ENCODE measurements at places on chromosomes 4 and X.

DNA sequence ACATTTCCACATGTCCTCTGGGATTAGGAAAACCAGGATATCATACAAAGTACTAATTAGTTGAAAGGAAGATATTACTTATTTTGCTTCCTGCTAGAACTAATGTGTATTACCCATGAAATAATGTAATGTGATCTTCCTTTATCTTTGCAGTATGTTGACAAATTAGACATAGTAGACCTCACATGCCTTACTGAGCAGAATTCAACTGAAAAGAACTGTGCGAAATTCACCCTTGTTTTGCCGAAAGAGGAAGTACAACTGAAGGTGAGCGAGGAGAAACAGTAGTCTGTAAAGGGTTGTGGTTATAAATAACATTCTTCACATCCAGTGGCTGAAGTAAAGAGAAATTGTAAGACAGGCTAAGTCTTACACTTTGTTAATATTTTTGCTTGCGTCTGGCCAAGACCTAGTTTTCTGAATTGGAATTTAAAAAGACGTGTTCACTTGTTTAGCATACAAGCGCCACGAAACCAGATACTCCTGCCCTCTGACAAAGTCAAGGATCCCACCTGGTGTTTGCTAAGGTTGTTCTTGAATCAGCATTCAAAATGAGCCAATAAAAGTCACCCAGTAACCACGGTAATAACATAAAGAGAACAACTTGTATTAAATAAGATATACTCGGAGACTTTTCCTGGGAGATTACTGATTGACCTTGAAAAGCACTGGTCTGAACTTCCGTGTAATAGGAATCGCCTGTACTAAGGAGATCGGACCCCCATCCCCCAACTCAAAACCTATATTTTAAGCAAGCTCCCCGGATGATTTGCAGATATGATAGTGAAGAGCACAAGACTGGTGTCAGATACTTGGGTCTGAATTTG, 16.9 kb downstream of the STAP1 start:
- peak; percentile 11 for DNase-seq

DNA sequence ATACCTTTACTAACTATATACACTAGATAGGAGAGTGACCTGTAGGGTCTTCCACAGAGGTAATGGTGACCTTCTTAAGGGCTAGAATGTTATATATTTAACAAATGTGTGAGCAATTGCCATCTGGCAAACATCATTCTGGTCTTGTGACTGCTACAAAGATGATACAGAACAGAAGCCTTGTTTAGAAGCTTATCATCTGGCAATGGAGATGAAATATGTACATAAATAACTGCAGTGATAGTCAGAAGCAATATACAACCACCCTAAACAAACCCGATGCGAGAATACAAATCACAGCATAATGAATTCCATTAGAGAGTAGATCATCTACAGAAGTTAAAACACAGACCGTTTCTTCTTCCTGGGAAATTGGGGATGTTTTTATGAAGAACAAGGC, 952.7 kb upstream of the SLIT2 start:
- no peak for DNase-seq

DNA sequence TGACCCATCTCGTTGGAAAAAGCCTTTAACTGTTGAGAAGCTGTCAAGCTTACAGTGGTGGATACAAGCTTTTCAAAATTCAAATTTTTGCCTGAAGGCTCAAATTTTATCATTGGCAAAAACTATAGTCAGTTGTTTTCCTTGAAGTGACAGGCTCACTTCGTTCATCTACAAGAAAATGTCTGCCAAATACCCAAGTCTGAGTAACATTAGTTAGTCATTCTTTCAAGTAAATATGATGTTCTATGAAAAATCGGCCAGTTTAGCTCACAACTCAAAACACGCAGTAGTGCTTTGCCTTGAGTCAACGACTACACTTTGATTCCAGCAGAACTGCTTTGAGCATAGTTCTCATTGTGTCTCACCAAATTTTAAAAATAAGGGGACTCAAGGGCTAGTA, 170.3 kb upstream of the MAMLD1 start:
- no peak for DNase-seq

DNA sequence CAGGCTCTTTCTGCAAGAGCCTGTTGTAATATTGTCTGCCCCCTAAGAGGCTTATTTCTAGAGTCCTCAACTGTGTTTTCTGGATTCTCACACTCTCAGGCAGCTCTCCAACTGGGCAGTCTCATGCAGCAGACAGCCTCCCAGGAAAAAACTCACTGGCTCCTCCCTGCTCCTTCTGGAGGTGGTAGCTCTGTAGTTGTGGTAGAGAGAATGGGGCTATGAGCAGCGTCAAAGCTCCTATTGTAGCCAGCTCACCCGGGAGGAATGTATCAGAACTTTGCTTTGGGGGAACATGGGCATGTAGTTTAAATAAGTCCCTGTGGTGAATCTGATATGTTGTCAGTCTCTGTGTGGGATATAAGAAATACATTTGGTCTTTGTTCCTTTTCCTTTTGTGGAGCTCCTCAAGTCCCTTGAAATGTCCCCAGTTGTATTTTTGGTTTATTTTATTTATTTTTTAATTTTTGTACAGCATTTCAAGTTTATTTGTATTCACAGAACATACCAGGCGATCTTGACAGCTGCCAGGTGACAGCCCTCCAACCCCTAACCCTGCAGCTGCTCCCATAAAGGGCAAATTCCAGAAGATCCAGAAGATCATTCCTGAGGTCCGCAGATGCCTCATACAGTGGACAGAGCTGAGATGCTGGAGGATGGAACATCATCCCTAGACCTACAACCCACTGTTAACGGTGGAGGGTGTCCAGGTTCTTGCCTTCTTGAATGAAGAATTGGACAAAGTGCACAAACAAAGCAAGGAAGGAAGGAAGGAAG, 45.7 kb downstream of the TRIM61 start:
- DNase-seq, result no peak

DNA sequence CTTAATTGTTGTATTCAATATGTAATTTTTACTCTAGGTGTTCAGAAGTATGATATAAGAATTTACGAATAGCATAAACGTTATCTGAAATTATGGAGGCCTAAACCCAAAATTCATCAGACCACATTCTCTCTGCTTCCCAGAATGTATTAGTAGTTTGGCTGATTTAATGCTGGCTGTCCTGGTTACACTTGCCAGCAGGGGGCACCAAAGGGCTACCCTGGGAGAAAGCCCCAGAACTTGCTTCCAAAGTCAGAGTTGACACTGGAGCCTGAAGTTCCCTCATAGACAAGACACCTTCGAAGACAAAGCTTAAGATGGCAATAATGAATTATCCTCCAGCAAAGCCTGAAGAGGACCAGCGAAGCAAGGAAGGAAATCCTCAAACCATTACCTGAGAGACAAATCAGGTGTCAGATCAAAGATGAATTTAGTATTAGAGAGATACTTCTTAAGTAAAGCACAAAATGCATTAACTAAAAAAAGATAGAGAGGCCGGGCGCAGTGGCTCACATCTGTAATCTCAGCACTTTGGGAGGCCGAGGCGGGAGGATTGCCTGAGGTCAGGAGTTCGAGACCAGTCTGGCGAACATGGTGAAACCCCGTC, 11.3 kb upstream of the ANOS1 start:
- DNase-seq, result peak; percentile 24

DNA sequence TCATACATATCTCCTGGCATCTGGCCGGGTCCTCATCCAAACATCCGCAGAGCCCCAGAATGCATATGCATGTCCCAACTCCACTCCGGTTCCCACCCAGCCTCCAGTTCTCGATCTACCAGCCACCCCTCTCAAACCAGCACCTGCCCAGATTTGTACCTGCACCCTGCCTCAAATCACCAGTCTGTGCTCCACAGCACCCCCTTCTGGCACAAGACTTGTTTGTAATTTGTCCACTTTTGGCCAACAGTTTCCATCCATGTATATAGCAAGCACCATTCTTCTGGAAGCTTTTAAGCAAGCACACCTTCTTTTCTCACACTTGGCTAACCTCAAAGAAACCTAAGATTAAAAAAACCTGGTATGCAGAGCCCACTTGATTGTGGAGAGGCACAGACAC, 644.1 kb downstream of the MID1IP1 start:
- no peak for DNase-seq

- DNase-seq, result no peak
These were observed 63.2 kb downstream of the ANAPC10 start for GRCh38 chr4:145034727-145035211.

- no peak for DNase-seq
These were observed 65.3 kb downstream of the PAPSS1 start for GRCh38 chr4:107654694-107655093.

- DNase-seq, result no peak
These were observed 22.0 kb downstream of the DHRSX start for GRCh38 chrX:2478546-2479419.

- no peak for DNase-seq
These were observed 6.4 kb downstream of the ARX start for GRCh38 chrX:25009407-25009806.
